ENCODE measurements at places on chromosomes 6 and 20. TPM values are rescaled to one million over a fixed set of nuclear protein-coding genes. Genes with fewer than 3 reads are reported as not detected.

- DNase-seq, result no peak
Observed at GRCh38 chr6:44102527-44102926, 24.7 kb downstream of the MRPL14 start.

GRCh38 chr20:48288930-48289507 lies 503.7 kb upstream of the SULF2 start:
- DNase-seq, result no peak

BPIFB2 gene
- not detected for total RNA-seq

DNA sequence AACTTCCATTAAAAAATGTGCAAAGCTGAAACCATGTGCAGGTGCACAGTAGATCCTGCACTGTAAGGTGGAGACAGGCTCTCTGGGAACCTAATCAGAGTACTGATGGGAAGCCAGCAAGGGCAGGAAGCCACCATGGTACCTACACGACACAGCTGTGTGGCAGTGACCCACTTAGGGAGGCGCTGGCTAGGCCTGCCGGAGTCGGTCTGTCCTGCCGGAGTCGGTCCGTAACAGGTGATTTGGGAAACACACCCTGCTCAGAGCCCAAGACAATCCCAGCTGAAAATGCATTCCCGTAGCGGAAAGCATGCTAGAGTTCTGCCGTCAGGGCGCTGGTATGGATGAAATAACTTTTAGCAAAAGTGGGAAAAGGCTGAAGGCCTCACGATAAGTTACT lies 17.2 kb downstream of the TXNDC5 start:
- no peak for DNase-seq

MDFI gene
- total RNA-seq, result 51.2 TPM

OXT gene
- total RNA-seq, result not detected

GRCh38 chr20:53949319-53949839 lies 121.0 kb downstream of the BCAS1 start:
- DNase-seq, result no peak

DNA sequence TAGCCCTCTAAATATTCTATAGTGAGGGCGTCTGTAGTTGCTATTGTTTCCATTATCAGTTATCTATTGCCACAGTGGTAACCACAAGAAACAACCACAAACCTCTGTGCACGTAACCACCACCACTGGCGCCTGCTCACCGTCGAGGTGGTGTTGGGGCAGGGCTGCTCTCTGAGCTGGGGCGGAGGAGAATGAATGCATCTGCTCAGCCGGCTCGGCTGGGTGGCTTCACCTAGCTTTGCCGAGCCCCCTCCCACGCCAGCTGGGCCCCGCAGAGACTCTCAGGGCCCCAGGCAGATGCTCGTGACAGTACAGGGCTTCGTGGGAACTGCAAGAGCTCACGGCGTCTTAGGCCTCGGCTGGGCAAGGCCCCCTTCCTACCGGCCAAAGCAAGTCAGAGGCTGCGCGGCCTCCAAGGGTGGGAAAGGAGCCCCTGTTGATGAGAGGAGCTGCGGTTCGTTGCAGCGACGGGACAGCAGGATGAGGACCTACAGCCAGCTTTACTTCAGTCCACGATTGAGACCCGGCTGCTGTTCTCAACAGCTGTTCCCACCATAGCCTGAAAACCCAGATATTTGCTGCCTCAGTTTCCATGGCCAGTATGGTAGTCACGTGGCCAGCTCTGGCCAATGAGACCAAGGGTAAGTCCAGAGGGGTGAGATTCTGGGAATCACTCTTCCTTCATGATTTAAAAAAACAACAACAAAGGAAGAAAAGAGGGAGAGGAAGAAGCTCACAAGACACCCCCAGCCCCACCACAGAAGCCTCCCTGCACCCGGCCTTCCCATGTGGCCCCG lies 120.2 kb upstream of the AFDN start:
- no peak for DNase-seq

DNA sequence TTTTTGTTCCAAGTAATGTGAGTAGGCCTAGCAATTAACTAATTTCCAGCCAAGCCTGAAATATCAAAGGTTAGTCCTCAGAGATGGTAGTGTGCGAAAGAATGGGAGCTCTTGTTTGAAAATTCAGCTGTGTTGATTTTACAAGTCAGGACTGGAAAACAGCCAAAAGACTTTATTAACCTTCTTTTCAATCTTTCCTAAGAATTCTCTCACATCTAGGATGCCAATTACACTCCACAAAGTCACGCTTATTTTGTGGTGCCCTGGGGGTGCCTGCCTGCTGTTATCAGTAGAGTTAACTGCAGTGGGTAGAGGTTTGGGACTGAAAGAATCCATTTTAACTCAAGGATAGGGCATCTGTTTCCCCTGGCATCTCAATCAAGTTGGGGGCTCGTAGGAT lies 30.7 kb upstream of the MAP3K4 start:
- DNase-seq, result no peak

DNA sequence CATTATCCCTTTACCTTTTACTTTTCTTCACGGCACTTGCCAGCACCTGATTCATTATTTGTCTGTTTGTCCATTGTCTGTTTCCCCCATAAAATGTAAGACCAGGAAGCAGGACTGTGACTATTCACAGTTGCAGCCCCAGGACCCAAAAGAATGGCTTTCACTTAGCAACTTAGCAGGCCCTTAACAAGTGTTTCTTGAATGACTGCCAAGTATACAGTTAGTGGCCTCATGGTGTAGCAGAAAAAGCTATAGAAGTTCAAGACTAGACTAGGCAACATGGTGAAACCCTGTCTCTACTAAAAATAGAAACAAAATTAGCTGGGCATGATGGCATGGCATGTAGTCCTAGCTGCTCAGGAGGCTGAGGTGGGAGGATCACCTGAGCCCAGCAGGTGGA lies 4.3 kb downstream of the SLC26A8 start:
- no peak for DNase-seq

DNA sequence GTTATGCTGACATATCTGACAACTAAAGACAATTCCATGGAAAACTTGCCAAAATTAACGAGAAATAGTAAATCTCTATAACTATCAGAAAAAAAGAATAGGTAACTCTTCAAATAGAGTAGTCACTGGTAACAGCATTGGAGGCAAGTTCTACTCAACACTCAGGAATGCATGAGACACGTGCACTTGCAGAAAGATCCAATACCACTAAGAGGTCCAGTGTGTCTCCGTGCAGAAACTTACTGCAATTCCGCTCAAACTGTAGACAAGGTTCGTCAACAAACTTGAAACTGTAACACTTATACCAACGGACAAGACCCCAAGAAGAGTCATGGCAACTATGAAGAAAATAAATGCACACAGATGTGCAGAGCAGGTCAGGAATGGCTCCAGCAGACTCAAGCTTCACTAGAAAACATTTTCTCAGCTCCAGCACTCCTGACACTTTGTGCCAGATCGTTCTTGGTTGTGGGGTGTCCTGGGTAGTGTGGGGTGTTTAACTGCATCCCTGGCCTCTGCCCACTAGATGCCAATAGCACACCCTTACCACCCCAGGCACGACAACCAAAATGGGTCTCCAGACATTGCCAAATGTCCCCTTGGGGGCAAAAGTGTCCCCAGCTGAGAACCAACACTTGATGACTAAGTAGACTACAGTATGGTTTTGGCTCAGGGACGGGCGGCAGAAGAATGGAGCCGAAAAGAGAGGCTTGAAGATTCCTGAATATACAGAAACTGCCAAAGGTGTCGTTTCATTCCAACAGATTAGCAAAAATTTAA lies 134.8 kb downstream of the DTNBP1 start:
- no peak for DNase-seq

DNA sequence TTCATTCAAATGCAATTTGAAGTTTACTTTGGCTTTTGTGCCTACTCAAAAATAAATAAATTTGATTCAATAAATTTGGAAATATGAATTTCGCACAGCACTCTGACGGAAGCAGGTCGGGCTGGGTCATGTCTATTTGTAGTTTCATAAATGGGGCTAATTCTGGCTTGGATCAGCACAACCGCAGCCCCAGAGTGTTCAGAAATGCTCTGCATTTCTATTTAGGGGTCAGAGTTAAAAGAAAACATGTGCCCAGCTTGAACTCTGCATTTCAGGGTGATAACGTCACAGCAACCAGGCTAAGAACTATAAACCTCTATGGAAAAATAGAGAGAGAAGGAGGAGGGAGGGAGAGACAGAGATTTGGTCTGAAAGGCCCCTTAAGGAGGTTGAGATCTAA lies 480.9 kb upstream of the NOX3 start:
- no peak for DNase-seq

- no peak for DNase-seq
Observed at GRCh38 chr6:4670824-4671409, 105.3 kb upstream of the CDYL start.

DNA sequence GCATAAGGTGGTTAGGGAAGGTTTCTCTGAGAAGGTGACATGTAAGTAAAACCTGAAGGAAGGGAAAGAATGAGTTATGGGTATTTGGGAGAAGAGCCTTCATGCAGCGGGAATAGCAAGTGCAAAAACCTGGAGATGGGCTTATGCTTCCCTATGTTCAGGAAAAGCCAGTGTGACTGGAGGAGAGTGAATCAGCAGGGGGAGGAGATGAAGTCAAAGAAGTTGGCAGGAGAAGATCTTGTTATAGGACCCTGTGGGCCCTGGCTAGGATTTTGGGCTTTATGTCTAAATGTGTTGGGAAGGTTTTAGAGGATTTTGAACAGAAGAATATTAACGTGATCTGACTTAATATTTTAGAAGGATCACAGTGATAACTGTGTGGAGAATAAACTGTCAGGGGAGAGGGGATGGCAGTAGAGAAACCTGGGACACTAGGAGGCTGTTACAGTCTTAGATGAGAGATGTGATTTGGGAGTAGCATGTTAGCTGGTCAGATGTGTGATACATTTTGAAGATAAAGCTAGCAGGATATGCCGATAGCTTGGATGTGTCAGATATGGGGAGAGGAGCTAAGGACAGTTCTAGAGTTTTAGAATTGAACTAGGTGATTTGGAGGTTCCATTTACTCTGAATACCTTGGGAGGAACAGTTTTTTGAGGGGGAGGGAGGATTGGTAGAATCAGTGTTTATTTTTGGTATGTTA lies 41.0 kb downstream of the PHF3 start:
- DNase-seq, result no peak

GRCh38 chr6:158628542-158628941 lies 16.0 kb downstream of the DYNLT1 start:
- no peak for DNase-seq

All from cerebellum (tissue), 4 donors.